ENCODE measurements at places on chromosomes 2 and 18.

DNA sequence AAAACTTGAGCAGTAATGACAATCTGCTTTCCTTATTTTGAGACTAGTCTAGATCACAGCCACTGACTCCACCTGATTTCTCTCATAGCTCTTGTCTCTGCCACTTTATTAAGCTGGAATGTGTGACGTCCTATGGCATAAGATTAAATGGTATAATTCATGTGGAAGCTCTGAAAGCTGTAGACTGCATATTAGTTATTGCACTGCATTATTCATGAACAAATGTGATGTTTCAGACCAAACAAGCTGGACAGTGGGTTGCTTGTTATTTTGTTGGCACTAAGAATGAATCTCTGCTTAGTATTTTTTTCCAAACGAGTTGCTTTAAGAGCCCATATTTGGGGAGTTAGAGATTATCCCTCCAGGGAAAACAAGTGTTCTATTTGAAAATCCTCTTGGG lies 1218.5 kb downstream of the SUCLG1 start:
- no peak for DNase-seq

- DNase-seq: no peak
Measured at GRCh38 chr2:238973038-238973739, 125.3 kb downstream of the TWIST2 start.

GRCh38 chr2:207243601-207244000 lies 77.9 kb upstream of the KLF7 start:
- no peak for DNase-seq

- DNase-seq: no peak
Measured at GRCh38 chr18:37571266-37571665, 5.7 kb upstream of the CELF4 start.

- DNase-seq: no peak
Measured at GRCh38 chr2:108377815-108378630, at the start of gene SULT1C4. SULT1C4 (plus strand) TSS chr2:108377954; CDS start chr2:108378338, 384 bp downstream.

DNA sequence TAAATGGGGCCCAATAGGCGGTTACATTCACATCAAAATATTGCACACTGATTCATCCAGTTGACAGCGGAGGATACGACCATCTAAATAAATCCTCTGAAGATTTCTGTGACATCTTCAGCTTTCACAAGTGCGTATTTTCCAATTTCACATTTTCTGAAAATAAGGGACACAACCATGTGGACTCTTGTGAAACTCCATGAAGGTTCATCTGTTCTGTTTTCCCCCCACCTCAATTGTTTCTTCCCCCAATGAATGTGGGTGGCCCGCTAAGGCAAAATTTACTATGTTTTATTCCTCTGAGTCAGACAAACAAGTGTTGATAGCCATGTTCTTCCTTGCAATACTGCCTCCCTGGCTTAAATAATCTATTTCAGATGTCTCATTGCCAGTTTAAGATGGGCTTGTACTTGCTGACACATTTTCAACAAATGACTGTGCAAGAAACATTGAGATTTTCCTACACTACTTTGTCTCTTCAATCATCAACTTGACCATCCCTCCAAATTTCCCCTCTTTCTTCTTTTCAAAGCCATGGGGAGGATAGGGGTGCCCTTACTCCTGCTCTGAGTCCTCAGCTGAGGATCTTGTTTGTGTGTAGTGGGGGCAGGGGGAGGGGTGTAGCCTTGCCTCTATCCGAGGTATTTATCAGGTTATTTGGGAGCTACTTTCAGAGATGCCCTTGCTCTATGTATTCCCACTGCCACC lies 78.2 kb downstream of the BCL11A start:
- DNase-seq: no peak

DNA sequence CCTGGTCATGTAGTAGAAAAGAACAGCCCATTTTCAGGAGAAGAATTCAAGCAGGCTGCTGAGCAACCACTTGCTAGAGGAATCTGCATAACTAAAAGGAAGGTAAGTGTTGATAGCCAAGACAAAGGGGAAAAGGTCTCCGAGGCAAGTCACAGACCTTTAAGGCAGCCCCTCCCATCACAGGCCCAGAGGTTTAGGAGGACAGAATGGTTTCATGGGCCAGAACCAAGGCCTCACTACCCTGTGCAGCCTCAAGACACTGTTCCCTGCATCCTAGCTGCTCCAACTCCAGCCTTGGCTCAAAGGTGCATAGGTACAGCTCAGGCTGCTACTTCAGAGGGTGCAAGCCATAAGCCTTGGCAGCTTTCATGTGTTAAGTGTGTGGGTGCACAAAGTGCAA lies 238.6 kb upstream of the CYP26B1 start:
- no peak for DNase-seq

DNA sequence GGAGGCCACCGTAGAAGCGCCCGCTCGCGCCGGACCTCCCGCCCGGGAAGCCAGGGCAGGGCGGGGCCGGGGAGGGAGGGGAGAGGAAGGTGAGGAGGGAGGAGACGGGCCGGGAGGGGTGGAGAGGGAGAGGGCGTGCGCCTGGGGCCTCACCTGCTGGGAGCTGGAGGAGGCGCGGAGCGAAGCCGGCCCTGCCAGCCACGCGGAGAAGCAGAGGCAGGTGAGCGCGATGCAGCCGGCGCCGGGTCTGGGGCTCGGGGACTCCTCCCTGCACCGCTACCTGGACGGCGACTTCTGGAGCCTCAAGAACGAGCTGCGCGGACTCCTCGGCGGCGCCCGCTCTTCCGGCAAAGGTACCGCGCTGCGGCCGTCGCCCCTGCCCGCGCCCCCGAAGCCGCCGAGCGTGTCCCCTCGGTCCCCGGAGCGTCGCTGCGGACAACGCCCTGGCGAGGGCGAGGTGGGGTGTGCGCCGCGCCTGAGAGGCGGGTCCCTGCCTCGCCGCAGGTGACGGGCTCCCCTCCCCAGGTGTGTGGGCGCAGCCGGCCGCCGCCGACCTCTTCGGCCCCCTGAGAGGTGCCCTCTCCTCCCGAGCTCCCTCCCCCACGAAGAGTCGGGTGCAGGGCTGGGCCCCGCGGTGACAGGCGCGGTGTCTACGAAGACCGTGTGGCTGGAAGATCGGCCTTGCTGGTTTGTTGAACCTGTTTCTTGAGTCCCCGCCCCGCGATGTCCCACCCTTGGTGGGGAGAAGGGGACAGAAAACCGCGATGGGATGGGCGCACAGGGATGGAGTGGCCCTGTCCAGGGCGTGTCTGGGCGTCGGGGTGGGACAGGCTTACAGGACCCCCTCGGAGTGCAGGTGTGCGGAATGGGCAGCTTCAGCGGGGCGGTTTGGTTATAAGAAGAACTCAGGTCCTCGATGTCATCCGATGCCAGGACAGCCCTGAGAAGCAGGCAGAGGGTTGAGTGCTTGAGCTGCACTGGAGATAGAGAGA lies at the start of gene ACOXL:
Gene ACOXL, plus strand, starts transcription at position 152 of the 992 bp plus-strand sequence. CDS start 35,817 bp downstream, outside the sequence.
- DNase-seq: no peak
